ENCODE measurements at places on chromosomes 6 and 20.

GRCh38 chr20:7347409-7347808 is 579.9 kb downstream of the BMP2 start:
- DNase-seq = no peak

DNA sequence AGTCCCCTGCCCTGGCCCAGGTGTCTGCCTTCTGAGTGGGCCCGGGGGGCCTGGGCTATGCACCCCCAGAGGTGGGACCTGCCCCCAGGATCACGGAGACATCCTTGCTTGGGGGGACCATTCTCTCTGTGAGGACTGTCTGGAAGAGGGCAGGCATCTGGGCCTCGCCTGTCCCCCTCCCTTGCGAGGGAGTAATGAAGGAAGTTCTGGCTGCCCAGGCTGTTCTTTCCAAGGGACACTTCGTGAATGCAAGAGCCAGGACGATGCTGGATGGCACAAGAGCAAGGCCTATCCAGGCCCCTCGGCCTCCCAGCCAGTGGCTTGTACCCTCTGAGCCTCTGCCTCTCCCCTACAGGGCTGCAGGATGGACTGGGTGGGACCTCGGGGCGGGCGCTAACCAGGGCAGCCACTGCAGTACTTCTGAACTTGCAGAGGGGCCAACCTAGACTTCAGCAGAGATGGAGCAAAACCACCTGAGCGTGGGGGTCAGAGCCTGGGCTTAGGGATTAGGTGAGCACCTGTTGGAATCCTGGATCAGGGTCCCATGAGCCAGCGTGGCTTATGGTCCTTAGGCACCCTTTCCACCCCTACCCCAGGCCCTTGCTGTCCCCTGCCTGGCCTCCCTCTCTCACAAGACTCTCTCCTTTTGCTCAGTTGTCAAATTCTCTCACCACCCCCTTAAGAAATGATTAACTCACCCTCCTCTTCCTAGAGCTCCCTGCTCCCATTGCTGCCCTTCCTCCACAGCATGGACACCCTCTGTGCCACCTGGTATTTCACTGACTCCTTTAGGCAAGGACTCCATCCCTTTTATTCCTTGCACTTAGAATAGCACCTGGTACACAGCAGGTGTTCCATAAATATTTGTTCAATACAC is 53.2 kb downstream of the CTCFL start:
- no peak for DNase-seq

- no peak for DNase-seq
Measured at GRCh38 chr6:166587631-166588413, 1.3 kb upstream of the RAMACL start.

- DNase-seq = no peak
Measured at GRCh38 chr6:149842331-149842730, 21.8 kb downstream of the LRP11 start.

DNA sequence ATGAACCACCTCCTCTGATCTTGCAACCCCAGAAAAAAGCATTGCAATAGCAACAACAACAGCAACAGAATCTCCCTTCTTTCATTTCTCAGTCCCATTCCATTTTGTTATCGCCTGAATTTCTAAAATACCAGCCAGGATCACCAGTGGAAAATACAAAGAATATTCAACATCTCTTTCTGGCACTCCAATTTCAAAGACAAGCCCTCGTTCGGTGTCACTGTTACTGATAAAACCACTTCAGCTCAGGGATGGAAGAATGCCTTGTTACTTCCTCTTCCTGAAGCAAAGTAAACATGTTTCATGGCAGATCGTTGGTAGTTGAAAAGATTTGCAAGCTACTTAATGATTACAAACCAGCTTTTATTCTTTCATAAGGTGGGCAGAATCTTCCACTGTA is 94.0 kb upstream of the SPTLC3 start:
- no peak for DNase-seq

- DNase-seq = no peak
Measured at GRCh38 chr6:48670546-48670945, 559.5 kb upstream of the PTCHD4 start.

DNA sequence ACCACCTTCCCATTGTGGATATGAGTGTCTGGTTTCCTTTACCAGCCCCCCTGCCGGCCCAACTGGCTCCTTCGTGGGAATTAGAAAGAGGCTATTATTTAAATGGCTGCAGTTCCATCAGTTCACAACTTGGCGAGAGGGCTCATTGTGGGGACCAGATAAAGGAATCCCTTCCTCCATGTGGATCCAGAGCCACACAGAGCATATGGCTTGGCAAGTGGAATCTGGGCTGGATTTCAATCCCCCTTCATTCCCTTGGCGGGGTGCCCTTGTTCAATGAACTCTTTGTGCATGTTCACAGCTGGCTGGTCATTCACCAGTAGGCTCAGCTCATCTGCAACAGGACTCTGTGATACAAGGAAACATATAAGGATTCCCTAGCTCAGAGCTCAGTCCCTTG is 140.6 kb downstream of the OPN5 start:
- no peak for DNase-seq

DNA sequence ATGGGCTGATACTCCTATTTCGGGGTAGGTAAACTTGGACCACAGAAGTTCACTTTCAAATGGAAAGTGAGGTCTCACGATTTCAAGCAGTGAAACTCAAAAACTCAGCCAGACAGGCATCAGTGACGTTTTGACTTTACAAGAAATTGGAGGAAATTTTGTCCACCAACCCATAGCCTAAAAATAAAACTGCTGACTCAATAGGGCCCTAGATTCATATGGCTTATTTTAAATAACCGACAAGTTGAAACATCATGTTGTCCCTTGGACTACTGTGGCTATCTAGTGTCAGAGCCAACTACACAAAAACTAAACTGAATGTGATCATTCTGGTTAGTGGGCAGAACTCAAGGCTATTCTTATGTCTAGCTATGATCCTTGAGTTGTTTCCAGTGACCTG is 486.3 kb downstream of the GRIK2 start:
- no peak for DNase-seq

DNA sequence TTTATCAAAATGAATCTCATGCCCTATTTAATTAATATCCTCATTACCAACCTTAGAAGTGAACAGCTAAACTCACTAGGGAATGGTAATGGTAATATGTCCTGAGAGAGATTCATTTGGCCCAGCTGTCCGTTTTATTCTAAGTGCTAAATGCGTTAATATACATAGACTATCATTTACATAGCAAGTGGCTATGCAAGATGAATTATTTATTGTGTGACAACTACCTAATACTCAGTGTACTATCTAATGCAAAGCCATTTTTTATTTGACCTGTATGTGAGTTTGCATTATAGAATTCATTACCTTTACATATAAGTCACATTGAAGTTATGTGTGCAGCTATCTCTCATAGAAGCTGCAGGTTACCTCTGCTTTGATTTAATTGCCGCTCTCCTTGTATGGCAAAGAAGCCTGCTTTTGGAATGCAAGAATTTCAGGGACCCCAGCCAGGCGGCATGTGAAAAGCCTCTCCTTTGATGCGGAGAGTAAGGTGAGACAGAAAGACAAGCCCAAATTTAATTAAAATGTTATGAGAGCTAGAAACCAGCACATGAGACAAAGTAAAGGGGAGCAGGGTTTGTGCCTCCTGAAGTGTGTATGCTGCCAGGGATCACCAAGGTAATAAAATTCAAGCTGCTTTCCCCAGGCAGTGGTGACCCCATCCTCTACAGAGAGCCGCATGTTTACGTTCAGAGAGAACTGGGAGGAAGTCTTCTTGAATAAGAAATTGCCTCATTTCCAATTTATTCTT is 693.0 kb upstream of the MAP3K7 start:
- no peak for DNase-seq

GRCh38 chr6:74755778-74756177 is 450.1 kb downstream of the COL12A1 start:
- DNase-seq = no peak

- no peak for DNase-seq
Measured at GRCh38 chr6:28135393-28135792, 6.3 kb upstream of the ZKSCAN8 start.

GRCh38 chr6:13405961-13406477 is 77.7 kb upstream of the TBC1D7 start:
- no peak for DNase-seq

- DNase-seq = no peak
Measured at GRCh38 chr6:56491606-56492328, 150.9 kb downstream of the DST start.

GRCh38 chr6:96909811-96910210 is 12.1 kb upstream of the NDUFAF4 start:
- no peak for DNase-seq

- DNase-seq = no peak
Measured at GRCh38 chr20:17374086-17374485, 147.2 kb downstream of the PCSK2 start.

- DNase-seq = no peak
Measured at GRCh38 chr6:31178143-31179041, 7.9 kb upstream of the POU5F1 start.

GRCh38 chr20:35644806-35645205 is 19.9 kb downstream of the CPNE1 start:
- no peak for DNase-seq

- no peak for DNase-seq
Measured at GRCh38 chr6:35485402-35485877, 11.4 kb downstream of the TEAD3 start.

- DNase-seq = no peak
Measured at GRCh38 chr20:63402181-63402859, 41.2 kb upstream of the CHRNA4 start.

DNA sequence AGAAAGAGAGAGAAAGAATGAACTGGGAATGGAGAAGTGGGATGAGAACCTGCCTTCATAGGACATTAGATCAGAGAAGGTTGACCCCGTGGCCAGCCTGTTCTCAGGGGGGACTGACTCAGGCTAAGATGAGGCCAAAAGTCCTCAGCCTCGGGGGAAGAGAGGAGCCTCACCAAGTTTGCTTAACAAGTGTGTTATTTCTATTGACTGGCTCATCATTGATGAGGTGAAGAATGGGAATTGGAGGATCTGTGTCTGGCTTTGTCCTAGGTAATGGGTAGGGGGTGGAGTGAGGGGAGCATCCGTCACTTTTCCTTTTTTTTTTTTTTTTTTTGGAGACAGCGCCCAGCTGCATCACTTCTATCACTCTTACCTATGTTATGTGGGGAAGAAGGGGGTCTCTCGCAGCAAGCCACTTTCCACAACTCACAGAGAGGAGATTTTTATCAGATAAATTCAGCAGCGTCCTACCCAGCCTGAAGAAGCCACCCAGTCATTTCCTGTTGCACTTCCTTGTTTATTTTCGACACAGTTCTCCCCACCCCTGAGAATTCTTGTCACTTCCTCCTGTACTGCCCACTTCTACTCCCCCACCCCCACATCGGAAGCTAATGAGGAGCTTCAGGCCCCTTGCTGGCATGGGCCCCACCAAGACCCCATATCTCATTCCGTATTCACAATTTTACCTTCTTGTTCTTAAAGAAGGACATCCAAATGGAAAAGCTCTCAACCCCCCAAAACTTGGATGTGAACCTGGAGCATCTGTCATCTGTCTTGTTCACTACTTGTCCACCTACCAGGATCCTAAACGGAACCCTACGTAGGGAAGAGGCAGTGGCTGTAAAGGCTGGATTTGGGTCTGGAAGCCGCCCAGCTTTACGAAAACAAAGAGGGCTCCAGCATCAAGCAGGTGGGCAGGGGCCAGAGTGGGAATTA is 2.8 kb upstream of the RNASET2 start:
- no peak for DNase-seq
